ENCODE measurements at places on chromosomes 2 and 18.

DNA sequence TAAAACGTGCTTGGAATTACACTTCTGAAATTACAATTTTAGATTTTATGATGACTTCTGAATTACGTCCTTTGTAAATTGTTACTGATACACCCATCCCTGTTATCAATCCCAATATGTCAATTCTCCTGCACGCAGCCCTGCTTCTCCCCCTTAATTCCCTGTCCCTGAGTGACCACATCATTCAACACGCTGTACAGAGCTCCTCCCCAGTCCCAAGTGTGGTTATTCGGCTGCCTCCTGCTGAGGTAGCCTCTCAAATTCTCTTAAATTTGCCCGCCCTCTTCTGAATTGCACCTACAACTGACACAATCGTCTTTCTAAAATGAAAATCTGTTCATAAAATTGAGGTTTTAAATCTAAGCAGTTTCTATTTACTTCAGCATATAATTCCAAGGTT, 10.1 kb downstream of the SERPINB8 start:
- no peak for DNase-seq

DNA sequence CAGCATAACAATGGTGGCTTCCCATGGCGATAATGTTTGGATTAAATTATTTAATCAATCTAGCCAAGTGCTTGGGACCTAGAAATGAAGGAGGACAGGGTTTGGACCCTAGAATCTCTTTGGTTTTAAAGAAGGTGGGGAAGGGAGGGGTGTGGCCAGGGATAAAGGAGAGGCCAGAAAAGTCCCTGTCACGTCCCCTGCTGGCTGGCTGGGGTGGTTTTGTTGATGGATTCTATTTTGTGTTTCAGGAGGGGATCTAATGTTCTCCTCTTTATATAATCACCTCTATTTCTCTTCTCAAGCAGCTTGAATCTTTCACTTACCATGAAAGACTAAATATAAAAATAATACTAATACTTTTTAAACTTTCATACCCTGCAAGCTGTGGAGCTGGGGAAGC, 52.6 kb upstream of the GALR1 start:
- no peak for DNase-seq

GRCh38 chr2:42844901-42845821, 52.8 kb upstream of the HAAO start:
- DNase-seq, result no peak

DNA sequence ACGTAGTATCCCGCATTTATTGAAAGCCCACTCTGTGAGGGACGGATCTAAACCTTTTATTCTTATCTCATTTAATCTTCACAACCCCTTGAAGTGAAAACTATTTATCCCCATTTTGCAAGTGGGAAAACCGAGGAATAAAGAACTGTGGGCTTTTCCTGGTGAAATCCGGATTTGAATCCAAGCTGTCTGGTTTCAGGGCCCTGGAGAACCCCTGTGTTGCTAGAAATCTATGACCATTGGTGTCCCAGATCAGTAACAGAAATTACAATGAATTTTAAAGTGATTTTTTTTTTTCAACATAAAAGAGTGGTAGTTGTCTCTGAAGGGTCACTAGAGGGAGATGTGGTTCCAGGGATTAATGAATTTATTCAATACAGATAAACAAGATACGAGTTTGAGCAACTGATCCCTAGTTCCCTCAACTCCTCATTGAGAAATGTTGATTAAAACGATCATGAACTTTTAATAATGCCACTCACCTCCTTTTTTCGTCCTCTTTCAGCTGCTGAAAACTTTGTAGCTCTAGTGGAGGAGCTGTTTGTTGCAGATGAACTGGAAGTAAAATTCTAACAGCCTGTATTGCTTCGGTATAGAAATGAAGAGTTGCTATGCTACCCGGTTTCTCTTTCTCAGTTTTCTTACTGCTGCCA, 940 bp downstream of the XRCC5 start:
- no peak for DNase-seq

DNA sequence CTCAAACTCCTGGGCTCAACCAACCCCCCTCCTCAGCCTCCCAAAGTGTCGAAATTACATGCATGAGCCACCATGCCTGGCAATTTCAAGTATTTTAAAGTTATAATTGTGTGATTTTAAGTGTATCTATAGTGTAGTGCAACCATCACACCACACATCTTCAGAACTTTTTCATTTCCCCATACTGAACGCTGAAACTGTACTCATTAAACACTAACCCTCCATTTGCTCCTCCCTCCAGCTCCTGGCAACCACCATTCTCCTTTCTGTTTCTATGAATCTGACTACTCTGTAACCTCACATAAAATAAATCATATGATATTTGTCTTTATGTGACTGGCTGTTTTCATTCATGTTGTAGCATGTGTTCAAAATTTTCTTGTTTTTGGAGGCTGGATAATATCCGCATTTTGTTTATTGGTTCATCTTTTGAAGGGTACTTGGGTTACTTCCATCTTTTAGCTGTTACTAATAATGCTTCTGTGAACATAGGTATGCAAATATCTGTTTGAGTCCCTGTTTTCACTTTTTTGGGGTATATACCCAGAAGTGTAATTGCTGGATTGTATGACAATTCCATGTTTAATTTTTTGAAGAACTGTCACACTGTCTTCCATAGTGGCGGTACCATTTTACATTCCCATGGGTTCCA, 188.2 kb downstream of the PLCL1 start:
- no peak for DNase-seq

DNA sequence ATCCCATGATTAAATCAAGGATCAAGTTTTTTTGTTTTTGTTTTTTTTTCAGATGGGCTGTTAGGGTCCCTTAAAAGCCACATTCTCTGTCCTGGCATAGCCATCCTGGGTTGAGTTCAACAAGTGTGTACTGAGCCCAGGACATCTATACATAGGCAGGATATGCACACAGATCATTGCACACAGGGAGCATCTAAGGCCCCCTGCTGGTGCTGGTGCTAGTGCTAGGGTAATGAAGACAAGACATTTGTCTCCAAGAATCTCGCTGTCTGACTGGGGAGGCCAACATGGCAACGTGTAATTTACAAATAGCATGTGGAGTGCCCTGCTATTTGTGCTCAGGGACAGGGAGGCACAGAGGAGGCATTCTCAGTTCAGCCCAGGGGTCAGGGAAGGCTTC, 124.5 kb downstream of the VAPA start:
- DNase-seq, result no peak

DNA sequence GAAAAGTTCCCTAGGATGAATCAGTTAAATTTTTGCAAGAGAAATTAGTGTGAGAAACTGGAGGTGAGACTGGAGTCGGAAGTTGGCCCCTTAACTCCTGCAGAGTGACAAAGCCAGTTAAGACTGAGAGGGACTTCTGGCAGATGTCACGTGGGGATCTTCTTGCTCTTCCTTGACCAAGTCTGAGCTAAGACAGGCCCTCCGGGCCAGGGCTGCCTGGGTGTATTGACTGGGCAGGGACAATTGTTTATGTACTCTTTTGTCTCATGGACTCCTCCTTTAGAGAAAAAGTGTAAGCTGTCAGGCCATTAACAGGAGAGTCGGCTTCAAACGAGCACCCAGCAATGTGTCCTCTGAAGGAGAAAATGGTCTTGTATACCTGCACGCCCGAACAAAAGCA, 48.6 kb upstream of the RALBP1 start:
- no peak for DNase-seq

GRCh38 chr2:10432311-10433181, 15.6 kb downstream of the ODC1 start:
- peak; percentile 45 for DNase-seq

GRCh38 chr2:128497461-128497860, 178.8 kb upstream of the HS6ST1 start:
- DNase-seq, result no peak

- no peak for DNase-seq
Measured at GRCh38 chr2:207126724-207127308, 38.9 kb downstream of the KLF7 start.

- DNase-seq, result no peak
Measured at GRCh38 chr2:172342611-172343010, 84.8 kb upstream of the ITGA6 start.

DNA sequence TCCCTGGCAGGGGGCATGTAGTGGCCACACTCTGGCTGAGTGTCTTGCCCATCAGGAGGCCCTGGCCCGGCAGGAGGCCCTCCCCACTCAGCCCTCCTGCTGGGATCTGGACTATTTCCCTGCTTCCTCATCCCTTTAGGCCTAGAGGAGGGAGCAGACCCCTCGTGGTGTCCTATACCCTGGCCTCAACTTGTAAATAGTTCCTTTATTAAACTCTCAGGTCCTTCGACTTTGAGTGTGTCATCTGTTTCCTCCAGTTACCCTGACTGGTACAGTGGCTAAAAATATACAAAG, 166.7 kb upstream of the GLI2 start:
- DNase-seq, result no peak

DNA sequence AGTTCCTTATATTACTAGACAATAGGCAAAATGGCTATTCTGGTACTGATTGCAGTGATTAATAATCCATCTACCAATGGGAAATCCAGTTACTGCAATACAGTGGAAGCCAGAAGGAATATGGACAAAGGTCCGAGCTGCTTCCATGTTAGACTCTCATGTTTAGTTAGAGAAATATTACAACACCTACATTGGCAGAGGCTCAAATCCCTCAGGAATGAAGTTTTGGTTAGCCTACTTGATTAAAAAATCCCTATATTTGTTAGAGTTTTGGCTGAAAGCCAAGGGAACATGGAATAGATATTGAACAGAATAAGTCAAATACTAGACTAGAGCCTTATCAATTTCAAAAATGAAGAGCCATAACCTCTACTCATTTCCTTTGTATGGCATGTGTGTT, 48.5 kb downstream of the ARL6IP6 start:
- DNase-seq, result no peak

DNA sequence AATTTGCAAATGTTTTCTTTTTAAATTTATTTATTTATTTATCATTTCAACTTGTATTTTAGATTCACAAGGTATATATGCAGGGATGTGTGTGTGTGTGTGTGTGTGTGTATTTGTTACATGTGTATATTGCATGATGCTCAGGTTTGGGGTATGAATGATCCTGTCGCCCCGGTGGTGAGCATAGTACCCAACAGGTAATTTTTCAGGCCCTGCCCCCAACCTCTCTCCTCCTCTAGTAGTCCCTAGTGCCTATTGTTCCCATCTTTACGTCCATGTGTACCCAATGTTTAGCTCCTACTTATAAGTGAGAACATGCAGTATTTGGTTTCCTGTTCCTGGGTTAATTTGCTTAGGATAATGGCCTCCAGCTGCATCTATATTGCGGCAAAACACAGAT, 33.0 kb upstream of the KIF5C start:
- DNase-seq, result no peak

DNA sequence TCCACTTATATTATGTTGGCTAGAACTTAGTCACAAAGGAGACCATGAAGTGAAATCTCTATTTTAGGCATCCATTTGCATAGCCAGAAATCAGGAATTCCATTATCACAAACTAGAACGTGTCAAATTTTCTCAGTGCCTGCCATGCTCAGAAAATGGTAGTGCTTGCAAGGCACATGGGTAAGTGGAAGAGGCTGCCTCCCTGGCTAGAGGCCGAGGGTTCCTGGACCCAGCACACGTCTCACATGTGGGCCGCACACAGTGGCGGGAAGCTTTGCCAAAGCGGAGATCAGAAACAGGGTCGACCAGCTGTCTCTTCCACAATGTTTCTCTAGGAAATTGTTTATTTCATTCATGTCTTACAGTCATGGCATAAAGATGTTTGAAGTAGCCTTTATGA, 42.3 kb downstream of the TRAF3IP1 start:
- DNase-seq, result no peak

DNA sequence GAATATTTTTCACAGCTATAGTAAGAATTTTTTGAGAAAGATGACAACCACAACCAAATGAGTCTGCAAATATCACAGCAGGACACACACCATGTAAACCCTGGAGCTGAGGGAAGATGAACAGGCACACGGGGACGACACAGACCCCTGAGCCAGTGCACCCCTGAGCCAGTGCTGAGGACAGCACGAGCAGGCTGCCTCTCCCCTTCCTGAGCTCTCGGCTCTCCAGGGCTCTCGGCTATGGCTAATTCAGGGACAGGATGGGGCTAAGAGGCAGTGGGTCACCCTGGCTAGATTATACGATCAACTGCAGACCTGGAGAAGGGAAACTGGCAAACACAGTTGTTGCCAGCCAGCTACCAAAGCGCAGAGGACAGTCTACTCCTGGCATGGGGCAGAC, 41.4 kb downstream of the TGFBRAP1 start:
- no peak for DNase-seq

GRCh38 chr2:64624862-64625261, 28.9 kb downstream of the SERTAD2 start:
- DNase-seq, result no peak

- no peak for DNase-seq
Measured at GRCh38 chr2:23453836-23454460, 69.0 kb downstream of the KLHL29 start.

DNA sequence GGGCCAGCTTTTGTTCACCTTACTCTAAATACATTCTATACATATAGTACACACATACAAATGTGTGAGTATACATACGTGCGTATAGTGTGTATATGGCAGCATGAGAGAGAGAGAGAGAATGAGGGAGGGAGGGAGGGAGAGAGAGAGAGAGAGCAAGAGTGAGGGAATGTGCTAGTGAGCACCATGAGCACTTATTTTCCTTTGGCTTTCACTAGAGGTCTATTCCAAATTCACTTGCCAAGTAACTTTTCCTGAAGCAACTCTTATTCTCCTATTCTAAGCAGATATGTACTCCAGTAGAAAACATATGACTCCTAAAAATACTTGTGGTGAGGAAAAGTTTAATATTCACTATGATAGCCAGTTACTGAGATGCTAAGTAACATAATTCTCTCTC, 85.7 kb downstream of the COBLL1 start:
- DNase-seq, result no peak

GRCh38 chr2:181656450-181657291, at the start of gene CERKL:
CERKL (minus strand) TSS chr2:181657105; CDS start chr2:181657006, 99 bp downstream.
- DNase-seq, result no peak

GRCh38 chr2:200615247-200615646, 29.4 kb downstream of the AOX1 start:
- DNase-seq, result no peak

DNA sequence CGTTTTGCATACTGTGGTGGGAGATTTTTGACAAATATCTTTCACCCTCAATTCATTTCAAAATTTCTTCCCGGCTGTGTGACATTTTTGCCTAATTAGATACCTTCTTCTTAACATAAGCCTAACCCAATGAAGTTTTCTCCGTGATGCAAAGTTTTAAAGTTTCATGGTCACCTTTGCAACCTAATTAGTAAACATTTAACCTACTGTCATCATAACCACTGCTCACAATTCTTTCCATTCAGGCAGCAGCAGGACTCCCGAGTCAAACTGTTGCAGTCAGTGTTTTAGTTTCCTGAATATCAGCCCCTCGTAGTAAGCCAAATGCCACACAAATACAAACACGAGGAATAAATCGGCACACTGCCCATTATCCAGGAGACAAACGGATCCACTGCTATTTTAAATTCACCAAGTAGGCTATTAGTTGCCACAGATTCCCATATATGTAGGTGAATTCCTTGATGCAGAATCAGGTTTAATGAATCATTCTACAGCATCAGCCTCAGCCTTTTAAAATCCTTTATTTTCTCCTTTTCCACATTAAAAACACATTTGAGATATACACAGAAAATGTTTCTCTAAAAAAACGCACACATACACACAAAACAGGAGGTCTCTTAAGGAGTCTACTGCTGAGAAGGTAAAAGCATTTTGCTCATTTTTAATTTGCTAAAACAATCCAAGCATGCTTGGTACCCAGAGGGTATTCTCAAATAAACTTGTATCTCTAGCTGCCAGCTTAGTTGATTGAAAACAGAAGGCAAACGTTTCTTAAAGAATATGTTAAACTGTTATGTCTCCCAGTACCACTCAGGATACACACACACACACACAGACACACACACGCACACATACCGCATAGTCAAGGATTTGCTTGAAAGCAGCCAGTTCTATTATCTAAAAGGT, 106.5 kb upstream of the KCTD1 start:
- no peak for DNase-seq

GRCh38 chr2:5590886-5591285, 101.3 kb upstream of the SOX11 start:
- DNase-seq, result no peak

Measured in stimulated activated CD4-positive, alpha-beta T cell treated with anti-CD3 and anti-CD28 coated beads, Interleukin-2, amount 100 ng/mL, for 24 hours (primary cell).